ENCODE measurements at places on chromosomes 12 and 14.

DNA sequence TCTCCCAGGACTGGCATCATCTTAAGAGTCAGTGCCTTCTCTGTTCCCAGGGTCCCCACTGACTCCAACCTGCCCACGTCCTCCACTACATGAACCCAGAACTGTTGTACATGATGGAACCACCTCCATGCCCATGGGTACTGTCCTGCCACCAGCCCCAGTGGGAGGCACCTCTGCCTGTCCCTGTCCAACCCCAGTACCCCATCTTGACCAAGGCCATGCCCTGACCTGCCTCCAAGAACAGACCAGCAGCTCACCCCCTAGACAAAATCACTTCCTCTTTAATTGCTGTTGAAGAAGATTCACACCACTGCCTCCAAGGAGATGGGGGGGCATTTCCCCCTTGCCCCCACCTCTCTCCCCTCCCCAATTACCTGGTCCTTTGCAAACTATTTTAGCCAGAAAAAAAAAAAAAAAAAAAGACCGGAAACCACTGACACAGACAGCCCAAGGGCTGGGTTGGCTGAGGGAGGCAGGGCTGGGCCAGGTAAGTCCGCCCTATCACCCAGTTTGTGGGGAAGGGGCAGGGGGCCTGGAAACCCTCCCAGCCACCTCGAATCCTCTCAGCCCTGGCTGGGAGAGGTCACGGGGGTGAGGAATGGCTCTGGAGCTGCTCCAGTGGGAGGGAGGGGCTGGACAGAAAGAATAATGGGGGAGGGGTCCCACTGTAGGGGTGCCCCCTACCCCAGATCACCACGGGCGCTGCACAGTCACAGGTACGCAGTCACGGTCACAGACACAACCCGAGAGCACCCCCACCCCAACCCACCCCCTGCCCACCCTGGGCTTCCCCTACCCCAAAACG is 13.4 kb downstream of the AGAP2 start:
- no peaks in the 10 kb centered on the region for H3K36me3 ChIP-seq
- DNase-seq: no peak
- no peak overlapping the region for H3K27ac ChIP-seq
- H3K4me1 ChIP-seq: peaks cover 19% of the 10 kb centered on the region
- no peak overlapping the region for H3K4me3 ChIP-seq

DNA sequence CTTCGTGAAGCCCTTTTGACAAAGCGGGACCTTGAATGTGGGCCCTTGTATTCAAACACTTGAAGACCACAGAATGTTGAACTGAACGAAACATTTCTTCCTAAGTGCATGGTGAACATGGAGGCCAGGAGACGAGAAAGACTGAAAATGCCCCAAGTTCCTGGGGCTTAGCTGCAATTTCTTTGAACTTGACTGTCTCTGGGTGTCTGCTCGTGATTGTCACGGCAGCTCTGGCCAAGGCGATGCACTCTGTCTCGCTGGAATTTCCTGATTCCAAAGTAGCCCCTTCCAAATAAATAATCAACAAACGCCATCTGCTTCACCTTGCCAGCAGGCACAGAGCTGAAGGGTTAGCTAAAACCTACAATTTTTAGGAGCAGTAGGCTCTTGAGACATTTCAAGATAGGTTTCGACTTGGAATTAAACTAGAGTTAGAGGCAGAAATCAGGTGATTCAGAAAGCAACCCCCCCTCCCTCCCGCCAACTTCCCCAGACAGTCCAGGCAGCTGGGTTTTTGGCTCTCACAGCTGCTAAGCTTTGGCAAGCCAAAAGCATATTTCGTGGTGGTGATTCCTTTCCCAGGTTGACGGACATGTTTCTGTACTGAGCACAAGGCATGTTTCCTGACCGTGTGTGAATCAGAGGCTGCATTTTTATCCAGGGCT is 13.5 kb upstream of the IRF2BPL start:
- DNase-seq: peak; percentile 89
- no peak overlapping the region for H3K4me3 ChIP-seq
- peaks cover 93% of the 10 kb centered on the region for H3K4me1 ChIP-seq
- H3K27ac ChIP-seq: peak overlapping the region; percentile 97
- H3K27me3 ChIP-seq: no peaks in the 10 kb centered on the region
- H3K36me3 ChIP-seq: no peaks in the 10 kb centered on the region

DNA sequence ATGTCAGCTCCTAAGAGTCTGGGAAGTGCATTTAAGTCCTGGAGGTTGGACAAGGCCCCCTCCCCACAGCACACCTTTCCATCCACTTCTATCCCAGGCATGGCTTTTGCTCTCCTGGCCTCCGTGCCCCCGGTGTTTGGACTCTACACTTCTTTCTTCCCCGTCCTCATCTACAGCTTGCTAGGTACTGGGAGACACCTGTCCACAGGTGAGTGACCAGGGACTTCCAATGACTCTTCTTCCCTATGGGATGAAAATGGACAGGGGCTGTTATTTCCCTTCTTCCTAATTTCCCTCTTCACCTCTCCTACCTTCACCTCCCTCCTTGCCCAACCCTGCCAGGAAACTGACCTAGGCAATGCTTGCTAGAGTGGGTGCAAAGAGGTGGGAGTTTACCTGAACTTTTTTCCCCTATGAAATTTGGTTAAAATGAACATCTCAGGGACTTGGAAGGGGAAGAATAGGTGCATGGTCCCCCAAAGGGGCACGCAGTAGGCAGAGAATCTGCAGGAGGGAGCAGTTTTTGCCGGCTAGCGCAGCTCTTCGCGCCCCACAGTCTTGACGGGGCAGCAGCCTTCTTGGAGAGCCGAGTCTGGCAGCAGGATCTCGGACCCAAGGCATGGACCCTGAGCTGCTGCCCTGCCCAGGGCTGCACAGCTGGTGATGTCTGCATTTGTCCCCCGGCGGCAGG is 9.2 kb downstream of the ARHGEF25 start:
- no peaks in the 10 kb centered on the region for H3K36me3 ChIP-seq
- DNase-seq: no peak
- H3K27me3 ChIP-seq: peaks cover 32% of the 10 kb centered on the region
- no peak overlapping the region for H3K4me3 ChIP-seq

GRCh38 chr12:63930971-63931370 is 86.5 kb downstream of the SRGAP1 start:
- H3K27me3 ChIP-seq: no peaks in the 10 kb centered on the region
- no peak for DNase-seq
- peaks cover 5% of the 10 kb centered on the region for H3K4me1 ChIP-seq
- H3K4me3 ChIP-seq: no peak overlapping the region
- H3K27ac ChIP-seq: no peak overlapping the region
- H3K36me3 ChIP-seq: no peaks in the 10 kb centered on the region

DNA sequence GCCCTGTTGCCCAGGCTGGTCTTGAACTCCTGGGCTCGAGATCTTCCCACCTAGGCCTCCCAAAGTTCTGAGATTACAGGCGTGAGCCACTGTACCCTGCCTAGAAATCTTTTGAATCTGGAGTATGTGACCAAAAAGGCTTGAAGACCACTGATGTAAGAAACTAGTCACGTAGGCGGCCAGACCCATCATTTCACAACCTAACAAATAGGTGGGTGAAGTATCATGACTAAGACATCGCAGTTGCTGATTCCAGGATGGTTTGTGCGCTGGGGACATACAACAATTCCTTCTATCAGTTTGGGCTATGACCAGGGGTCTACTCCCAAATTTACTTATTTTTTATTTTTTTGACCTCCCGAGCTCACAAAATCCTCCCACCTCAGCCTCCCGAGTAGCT is 11.8 kb upstream of the CDK2AP1 start:
- no peak overlapping the region for H3K27ac ChIP-seq
- no peaks in the 10 kb centered on the region for H3K36me3 ChIP-seq
- no peaks in the 10 kb centered on the region for H3K4me1 ChIP-seq
- no peak for DNase-seq
- H3K27me3 ChIP-seq: no peaks in the 10 kb centered on the region
- no peak overlapping the region for H3K4me3 ChIP-seq

GRCh38 chr14:85662096-85662495 is 132.2 kb downstream of the FLRT2 start:
- H3K4me1 ChIP-seq: no peaks in the 10 kb centered on the region
- H3K27me3 ChIP-seq: no peaks in the 10 kb centered on the region
- no peak for DNase-seq

- H3K27me3 ChIP-seq: no peaks in the 10 kb centered on the region
- no peaks in the 10 kb centered on the region for H3K4me1 ChIP-seq
- no peak for DNase-seq
- H3K36me3 ChIP-seq: no peaks in the 10 kb centered on the region
- no peak overlapping the region for H3K4me3 ChIP-seq
Measured at GRCh38 chr14:56224691-56225681, 106.8 kb downstream of the PELI2 start.

GRCh38 chr12:88408823-88409222 is 171.4 kb downstream of the KITLG start:
- no peaks in the 10 kb centered on the region for H3K4me1 ChIP-seq
- H3K36me3 ChIP-seq: no peaks in the 10 kb centered on the region
- H3K27ac ChIP-seq: no peak overlapping the region
- DNase-seq: no peak

DNA sequence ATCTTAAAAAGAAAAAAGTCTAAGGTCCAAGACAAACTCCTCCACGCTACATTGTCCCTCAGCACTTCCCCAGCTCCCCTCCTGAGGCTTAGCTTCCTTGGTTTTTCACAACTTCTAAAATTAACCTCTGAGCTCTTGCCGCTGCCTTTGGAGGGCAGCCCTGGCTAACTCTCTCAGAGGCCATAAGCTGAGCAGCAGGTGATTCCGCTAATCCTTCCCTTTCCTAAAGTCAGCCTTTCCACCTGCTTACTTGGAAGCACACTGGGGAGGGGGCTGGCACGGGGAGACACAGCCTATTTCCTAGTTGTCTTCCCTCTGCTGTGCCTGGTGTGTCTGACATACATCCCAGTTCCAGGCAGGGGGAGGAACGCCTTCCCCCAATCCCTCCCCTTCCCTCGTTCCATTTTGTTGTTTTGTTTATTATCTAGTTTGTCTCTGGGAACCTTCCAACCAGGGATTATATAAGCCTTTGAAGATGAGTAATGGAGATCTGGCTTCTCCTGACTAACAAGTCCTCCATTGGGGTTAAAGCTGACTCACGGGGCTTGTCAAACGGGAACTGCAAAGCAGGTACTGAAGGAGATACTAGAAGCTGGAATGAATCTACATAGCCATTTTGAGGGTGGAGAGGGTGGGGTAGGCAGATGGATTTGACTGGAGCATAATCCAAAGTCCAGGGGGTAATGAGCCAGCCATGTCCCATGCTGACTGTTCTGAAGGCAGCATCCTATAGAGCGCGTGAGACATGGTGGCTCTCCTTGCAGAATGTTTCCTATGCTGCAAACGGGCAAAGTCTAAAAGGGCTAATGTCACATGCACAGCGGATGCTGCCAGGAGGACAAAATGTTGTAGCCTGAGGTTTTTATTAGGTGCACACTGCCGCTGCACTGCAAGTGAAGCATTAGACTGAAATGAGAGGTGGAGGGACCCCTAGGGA is 230.8 kb downstream of the FOXN3 start:
- H3K4me1 ChIP-seq: peaks cover 18% of the 10 kb centered on the region
- H3K27ac ChIP-seq: peak overlapping the region; percentile 63

- no peak overlapping the region for H3K4me3 ChIP-seq
- peaks cover 20% of the 10 kb centered on the region for H3K4me1 ChIP-seq
- no peak overlapping the region for H3K27ac ChIP-seq
- no peaks in the 10 kb centered on the region for H3K27me3 ChIP-seq
- no peaks in the 10 kb centered on the region for H3K36me3 ChIP-seq
Measured at GRCh38 chr14:70599345-70599744, 1.1 kb downstream of the MED6 start.

GRCh38 chr14:49733836-49734235 is 34.1 kb upstream of the KLHDC2 start:
- no peaks in the 10 kb centered on the region for H3K4me1 ChIP-seq
- H3K27ac ChIP-seq: no peak overlapping the region
- H3K36me3 ChIP-seq: no peaks in the 10 kb centered on the region
- no peak overlapping the region for H3K4me3 ChIP-seq

- H3K27ac ChIP-seq: no peak overlapping the region
- no peaks in the 10 kb centered on the region for H3K27me3 ChIP-seq
- no peak for DNase-seq
Measured at GRCh38 chr12:109065154-109065852, 12.9 kb downstream of the USP30 start.

GRCh38 chr14:101097109-101097793 is 193.7 kb upstream of the RTL1 start:
- H3K4me3 ChIP-seq: no peak overlapping the region
- no peaks in the 10 kb centered on the region for H3K27me3 ChIP-seq
- no peaks in the 10 kb centered on the region for H3K36me3 ChIP-seq

DNA sequence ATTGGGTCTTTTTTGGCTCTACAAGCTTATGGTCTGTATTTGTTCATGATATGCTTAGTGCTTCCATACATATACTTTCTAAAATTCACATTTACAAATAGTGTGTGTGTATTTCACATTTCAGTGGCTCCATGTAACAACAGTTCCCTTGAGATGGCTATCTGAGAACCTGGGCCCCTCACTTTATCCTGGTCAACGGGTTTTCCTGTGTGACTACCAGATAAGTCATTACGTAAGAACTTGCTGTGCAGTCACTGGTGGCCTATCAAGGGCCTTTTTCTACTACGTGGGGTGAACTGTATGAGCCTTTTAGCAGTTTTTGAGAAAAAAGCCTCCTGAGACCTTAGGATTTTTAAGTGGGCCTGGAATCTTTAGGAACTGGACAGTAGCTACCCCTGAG is 454.1 kb downstream of the PCNX1 start:
- no peaks in the 10 kb centered on the region for H3K36me3 ChIP-seq
- no peak for DNase-seq
- H3K4me1 ChIP-seq: peaks cover 42% of the 10 kb centered on the region
- no peaks in the 10 kb centered on the region for H3K27me3 ChIP-seq
- H3K4me3 ChIP-seq: no peak overlapping the region

- H3K27ac ChIP-seq: no peak overlapping the region
- no peaks in the 10 kb centered on the region for H3K36me3 ChIP-seq
- no peak overlapping the region for H3K4me3 ChIP-seq
- no peak for DNase-seq
- H3K4me1 ChIP-seq: no peaks in the 10 kb centered on the region
Measured at GRCh38 chr14:71426001-71426400, 506.2 kb upstream of the RGS6 start.

DNA sequence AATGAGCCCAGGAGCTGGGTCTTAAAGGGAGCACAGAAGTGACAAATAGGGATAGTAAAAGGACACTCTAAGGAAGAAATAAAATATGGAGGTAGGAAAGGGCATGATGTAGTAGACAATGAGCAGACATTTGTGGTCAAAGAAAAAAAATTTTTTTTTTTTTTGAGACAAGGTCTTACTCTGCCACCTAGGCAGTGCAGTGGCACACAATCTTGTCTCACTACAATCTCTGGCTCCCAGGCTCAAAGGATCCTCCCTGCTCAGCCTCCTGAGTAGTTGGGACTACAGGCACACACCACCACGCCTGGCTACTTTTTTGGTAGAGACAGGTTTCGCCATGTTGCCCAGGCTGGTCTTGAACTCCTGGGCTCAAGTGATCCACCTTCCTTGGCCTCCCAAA is 8.5 kb downstream of the FKBP3 start:
- H3K4me3 ChIP-seq: no peak overlapping the region
- no peaks in the 10 kb centered on the region for H3K27me3 ChIP-seq
- H3K36me3 ChIP-seq: peaks cover 53% of the 10 kb centered on the region
- peaks cover 9% of the 10 kb centered on the region for H3K4me1 ChIP-seq

- no peaks in the 10 kb centered on the region for H3K4me1 ChIP-seq
- H3K4me3 ChIP-seq: no peak overlapping the region
- no peaks in the 10 kb centered on the region for H3K36me3 ChIP-seq
- no peak overlapping the region for H3K27ac ChIP-seq
- DNase-seq: no peak
Measured at GRCh38 chr12:254912-255311, 7.7 kb downstream of the SLC6A13 start.

GRCh38 chr14:42112108-42112507 is 505.4 kb downstream of the LRFN5 start:
- no peak overlapping the region for H3K27ac ChIP-seq
- no peaks in the 10 kb centered on the region for H3K36me3 ChIP-seq
- DNase-seq: no peak
- H3K4me3 ChIP-seq: no peak overlapping the region
- H3K4me1 ChIP-seq: no peaks in the 10 kb centered on the region

Measured in adrenal gland (tissue), 19 donors.